AG04450 (cell line): ENCODE measurements at places on chromosomes 3 and 15.
A peak's percentile ranks its signal among the peaks of the same experiment; 100 is the strongest.

GRCh38 chr3:66994588-66994987 is 3.5 kb upstream of the KBTBD8 start:
- no peak for DNase-seq

GRCh38 chr3:151281671-151282324 is 3.5 kb upstream of the P2RY14 start:
- DNase-seq, result peak; percentile 66

- no peak for DNase-seq
These were observed 944.4 kb downstream of the ROBO1 start for GRCh38 chr3:78823434-78823833.

DNA sequence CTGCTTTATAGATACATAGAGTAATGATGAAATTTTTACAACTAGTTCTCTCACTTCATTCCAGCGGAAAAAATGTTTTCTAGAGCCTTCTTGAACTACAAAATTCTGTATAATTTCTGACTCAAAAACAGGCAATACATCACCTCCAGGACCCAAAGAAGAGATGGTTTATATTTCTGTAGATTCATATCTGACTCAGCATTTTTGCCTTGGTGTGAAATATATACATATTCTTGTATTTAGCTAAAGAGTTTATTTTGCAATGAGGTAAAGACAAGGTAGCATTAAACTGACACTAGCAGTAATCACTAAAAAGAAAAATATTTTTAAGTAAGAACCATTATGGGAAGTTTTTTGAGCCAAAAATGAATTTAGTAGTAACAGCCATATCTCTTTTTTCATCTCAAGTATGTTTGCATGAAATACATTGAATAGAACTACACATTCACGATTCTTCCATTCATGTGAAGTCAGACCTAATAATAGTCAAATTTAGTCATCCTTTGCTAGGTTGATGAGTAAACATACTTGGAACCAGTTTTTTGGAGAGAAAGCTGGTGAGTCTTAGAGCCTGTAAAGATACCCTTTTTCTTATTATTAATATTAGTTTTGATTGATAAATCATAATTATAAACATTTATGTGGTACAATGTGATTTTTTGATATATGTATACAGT is 31.6 kb downstream of the COL8A1 start:
- no peak for DNase-seq

DNA sequence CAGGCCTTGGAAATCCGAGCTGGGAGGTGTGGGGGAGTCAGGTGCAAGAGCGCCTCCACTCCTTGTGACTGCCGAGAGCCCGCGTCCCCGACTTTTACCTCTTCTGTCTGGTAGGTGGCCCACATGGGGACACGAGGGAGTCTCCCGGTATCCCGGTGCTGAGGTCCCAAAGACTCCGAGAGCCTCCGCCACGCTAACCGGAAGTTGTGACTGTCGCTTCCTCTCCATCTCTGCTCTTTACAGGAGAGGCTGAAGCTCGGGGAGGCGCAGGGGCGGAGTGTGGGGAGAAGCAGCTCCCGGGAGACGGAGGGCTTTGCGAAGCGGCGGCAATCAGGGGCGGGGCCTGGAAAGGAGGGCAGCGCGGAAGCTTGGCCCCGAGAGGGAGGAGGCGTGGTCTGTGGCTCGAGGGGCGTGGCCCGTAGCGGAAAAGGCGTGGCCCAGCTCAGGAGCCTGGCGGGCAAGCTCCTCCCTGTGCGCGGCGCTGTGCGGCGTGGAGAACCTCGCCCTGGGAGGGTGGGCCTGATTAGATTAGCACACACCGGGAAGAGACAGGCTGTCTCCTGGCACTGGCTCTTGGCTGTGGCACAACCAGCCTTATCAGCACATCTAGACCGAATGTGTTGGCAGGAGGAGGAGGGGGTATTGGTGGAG is 143.9 kb downstream of the GABRB3 start:
- no peak for DNase-seq

DNA sequence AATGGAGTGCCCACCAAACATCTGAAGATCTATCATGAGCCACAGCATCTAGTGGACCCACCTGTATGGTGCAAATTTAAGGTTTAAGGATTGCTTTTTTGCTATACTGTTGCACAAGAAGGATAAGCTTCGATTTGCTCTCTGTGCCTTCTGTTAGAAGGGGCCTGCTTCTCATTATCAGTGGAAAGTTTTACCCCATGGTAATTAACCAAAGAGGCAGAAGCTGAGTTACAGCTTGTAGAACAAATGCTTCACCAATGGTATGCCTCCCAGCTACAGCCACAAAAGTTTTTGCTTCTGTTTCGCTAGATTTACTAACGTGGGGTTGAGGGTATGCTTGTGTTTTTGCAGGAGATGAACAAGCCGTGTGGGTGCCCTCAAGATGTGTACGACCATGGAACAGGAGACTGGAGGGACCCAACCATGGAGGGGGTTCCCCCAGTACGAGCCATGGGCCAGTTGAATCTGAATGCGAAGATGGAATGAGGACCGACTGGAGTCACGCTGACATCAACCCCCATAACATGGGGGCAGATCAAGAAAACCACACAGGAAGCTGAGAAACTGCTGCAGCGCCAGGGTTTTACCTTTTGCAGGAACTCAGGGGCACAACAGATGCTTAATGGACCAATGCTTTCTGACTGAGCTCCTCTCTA is 43.5 kb downstream of the ACAD9 start:
- no peak for DNase-seq

DNA sequence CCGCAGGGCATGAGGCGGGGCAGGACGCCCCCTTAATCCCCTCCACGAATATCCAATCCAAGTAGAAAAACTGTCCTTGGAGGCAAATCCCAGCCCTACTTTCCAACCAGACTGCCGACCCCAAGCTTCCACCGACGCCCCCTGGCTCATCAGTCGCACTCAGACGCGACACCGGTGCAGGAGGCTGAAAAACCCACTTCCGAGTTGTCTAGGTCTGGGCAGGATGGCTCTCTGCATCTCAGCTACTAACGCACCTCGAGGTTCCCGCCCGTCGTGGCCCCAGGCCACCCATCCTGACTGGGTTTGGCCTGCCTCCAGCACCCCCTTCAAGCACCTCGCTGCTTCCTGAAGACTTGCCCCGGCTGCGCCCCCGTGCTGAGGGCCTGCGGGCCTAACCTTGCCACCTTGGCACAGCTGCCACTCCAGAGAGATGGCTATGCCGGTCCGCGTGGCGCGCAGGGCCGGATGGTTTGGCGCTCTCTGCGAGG is 15.5 kb downstream of the RGMA start:
- DNase-seq, result no peak

DNA sequence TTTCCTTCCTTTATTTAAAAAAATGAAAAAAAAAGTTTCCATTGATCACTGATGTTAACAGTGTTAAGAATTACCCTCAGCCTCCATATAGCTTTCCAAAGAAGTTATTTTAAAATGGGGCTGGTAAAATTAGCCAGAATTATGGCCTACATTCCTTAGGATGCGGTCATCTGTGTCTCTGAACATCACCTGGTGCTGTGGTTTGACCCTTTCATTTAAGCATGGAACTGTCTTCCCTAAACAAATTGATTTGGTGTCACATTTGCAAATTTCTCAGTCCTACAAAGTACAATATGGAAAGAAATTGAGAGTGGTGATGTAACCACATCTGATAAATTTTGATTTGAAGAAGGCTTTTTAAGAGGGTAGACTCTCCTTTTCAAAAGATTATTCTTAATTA is 40.3 kb upstream of the ZPLD1 start:
- DNase-seq, result no peak

DNA sequence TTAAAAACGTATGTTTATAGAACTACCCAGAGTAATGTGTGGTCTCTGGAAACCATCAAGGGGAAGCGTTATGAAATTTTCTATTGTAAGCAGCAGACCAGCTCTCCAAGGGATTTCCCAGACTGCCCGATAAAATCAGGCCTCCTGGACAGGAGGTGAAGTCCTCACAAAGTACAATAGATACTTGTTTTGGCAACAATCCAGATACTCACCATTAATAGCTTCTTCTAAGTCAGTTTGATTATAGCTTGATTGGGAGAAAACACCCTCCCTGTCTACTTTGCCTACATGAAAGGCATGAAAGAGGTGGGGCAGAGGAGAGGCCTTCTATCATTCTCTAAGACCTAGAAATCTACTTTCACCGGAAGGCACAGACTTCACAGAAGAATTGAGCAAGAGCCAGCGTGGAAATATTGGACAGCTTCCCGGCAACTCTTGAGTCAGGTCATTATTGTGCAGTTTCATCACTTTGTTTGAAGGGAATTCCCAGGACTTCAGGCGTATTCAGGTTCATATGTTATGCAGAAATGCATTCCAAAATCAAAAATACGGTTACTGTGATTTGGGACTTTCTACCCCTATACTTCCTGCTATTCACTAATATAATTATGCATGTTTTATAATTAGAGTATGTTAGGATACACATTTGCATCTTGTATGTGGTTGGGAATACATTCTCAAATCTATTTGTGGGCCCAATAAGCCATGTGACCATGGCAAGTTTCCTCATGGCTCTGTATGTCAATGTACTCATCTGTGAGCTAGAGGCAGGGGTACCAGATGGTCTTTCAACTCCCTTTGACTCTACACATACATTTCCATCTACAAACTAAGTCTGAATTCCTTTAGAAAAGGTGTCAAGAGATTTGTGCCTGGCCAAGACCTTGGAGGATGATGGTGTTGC is 103.5 kb downstream of the CD47 start:
- DNase-seq, result peak; percentile 91

DNA sequence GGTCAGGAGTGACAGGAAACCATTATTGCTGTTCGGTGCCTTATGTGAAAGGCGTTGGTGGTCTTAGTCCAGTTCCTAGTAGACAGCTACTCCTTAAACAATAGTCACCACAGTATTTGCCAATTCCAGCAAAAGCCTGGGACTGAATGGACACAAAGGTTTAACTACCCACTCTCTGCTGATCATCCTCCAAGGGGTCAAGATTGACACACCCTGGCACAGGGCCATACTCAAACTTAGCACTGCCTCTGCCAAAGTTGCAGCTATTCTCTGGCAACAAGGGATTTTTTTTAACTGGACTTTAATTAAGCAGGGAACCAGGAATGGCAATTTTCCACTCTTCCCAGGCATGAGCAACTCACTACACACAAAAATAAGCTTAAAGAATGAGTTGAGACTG is 193.9 kb downstream of the NLGN1 start:
- DNase-seq, result no peak

DNA sequence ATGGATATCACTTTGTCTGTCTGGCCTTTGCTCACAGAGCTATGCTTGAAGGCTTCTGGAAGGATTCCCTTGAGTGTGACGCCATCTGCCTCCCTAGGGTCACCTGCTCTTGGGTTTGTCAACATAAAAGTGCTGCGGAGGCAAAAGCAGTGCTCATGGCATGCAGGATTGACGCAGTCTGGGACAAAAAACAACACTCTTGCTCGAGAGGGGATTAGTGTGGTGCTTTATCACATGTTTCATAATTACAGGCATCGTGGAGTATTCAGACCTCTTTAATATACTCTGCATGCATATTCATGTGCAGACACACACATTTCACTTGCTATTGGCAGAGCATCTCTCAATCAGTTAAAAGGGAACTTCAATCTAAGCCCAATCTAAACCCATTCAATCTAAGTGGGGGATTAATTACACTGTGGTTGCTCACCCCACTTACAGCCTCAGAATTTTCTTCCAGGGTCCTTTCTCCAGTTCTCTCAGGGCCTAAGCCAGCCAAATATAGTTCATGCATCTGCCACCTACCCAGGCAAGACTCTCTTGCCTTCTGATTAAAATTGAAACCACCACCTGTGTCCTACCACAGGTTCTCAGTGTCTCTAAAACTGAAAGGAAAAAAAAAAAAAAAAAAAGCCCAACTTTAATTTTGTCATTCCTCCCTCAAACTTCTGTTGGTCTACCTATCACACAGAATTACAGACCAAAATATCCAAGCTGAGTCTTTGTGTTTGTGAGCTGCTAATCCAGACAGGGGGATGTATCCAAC is 75.6 kb downstream of the BFSP2 start:
- no peak for DNase-seq

DNA sequence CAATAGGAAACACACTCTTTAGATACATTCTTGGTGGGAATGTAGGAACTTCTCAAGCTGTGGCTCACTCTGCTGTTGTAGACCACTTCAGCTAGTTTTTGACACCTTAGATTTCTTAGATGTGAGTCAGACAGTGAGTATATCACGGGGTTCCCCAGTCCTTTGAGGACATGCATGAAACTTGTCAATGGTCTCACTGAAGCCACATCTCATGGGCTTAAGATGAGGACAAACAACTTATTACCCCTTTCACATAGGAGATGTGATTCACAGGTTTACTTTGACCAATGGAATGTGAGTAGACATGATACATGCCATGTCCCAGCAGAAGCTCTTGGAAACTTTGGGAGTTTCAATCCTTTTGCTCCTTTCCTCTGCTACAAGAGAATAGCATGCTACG is 325.5 kb downstream of the CHST2 start:
- DNase-seq, result no peak

- DNase-seq, result no peak
These were observed 2.2 kb downstream of the ZNF592 start for GRCh38 chr15:84750583-84751092.
